ENCODE measurements at places on chromosomes 1 and 21.
A peak's percentile ranks its signal among the peaks of the same experiment; 100 is the strongest.

DNA sequence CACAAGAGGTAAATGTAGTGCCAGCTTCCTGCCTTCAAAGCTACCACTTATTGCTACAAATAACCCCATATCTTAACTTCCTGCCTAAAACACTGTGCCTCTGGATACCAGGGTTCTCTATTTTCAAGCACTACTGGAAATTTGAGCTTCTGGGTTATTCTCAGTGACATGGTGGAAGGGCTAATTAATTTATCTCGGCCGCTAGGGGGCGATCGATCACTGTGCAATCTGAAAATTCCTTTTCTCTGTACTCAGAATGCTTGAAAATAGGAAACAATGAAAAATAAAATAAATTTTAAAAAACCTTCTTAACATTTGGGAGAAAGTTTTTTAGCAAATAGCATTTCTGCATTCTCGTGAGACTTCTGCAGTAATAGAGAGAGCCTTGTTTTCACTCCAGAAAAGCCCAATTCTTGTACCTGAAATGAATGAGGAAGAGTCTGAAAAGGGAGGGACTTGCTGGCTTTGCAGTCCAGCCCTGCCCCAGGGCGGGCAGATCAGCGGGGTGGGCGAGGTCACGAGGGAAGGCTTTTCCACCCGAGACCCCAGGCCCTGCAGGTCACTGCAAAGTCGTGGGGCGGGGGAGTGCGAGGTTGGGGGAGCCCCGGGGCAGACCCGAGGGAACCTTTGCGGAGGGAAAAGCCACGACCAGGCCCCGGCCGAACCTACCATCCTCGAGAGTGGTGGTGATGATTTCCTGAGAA is 276.7 kb downstream of the PCP4 start:
- no peak overlapping the region for H3K4me3 ChIP-seq
- peak; percentile 6 for DNase-seq
- H3K36me3 ChIP-seq: no peaks in the 10 kb centered on the region
- H3K27ac ChIP-seq: no peak overlapping the region

- H3K36me3 ChIP-seq: no peaks in the 10 kb centered on the region
- no peak overlapping the region for H3K27ac ChIP-seq
- DNase-seq: no peak
- H3K4me3 ChIP-seq: no peak overlapping the region
Measured at GRCh38 chr1:218156595-218156994, 128.5 kb upstream of the RRP15 start.

DNA sequence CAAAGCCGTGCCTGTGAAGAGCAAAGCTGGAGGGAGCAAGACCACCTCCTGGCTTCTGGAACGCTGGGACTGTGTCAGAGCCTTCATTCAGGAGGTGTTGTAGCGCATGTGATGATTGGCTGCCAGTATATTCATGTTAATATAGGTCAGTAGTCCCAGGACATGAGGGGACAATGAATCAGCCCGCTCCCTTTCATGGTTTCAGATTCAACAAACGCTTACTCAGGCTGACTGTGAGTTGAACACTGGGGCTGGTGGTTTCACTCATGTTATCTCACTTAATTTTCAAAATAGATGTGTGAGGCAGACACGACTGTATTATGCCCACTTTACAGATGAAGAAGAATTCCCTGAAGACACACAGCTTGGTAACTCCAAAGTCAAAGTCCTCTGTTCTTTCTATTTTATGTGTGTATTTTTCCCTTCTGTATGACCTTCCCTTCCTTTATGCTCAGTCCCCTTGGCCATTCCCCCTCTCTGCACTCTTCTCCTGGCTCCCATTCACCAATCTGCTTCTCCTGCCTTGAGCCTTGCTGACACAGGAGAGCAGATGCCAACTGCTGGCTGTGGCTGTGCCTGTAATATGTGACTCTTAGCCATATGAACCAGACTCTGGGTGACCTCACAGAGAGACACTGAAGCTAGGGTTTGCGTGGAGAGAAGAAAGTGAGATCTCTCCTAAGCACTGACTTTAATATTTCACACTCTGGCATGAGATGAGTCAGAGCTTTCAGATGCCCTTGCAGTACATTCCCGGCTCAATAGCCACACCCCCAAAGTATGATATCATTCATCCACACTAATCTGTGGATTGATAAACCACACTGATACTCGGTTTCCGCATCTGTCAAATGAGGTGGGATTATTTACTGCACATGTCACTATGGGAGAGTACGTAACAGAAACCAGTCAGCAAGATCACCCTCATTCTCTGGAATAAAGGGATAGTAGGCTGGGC is 31.4 kb upstream of the KIRREL1 start:
- H3K4me1 ChIP-seq: no peaks in the 10 kb centered on the region
- no peak for DNase-seq
- H3K36me3 ChIP-seq: no peaks in the 10 kb centered on the region
- peaks cover 40% of the 10 kb centered on the region for H3K27me3 ChIP-seq

GRCh38 chr1:55981010-55981650 is 598.2 kb downstream of the PLPP3 start:
- no peak overlapping the region for H3K4me3 ChIP-seq
- H3K36me3 ChIP-seq: no peaks in the 10 kb centered on the region
- H3K27me3 ChIP-seq: 0 out of 2 replicates have a peak, but pooled peaks cover 5% of the 10 kb centered on the region
- no peaks in the 10 kb centered on the region for H3K4me1 ChIP-seq
- no peak overlapping the region for H3K27ac ChIP-seq

- peak overlapping the region; percentile 70 for H3K4me3 ChIP-seq
- no peak for DNase-seq
- H3K27me3 ChIP-seq: no peaks in the 10 kb centered on the region
- H3K4me1 ChIP-seq: peaks cover 21% of the 10 kb centered on the region
- H3K36me3 ChIP-seq: no peaks in the 10 kb centered on the region
Measured at GRCh38 chr1:184387476-184388318, 868 bp downstream of the C1orf21 start.

DNA sequence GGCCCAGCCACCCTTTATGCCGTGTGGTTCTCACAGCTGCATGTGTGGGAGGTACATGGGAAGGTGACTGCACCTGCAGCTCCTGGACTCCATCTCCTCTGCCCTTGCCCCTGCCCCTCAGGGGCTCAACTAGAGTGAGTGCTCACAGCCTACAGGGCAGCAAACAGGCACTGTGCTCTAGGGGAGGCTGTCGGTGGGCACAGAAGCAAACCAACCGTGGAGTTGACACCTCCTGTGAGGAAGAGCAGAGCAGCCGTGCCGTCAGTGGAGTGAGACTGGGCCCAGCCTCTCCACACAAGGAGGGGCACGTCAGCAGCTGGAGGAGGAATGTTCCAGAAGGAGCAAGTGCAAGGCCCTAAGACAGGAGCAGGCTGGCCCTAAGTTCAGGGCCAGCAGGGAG is 32.7 kb downstream of the BMP8A start:
- no peaks in the 10 kb centered on the region for H3K36me3 ChIP-seq
- H3K4me3 ChIP-seq: no peak overlapping the region
- H3K4me1 ChIP-seq: no peaks in the 10 kb centered on the region
- H3K27me3 ChIP-seq: no peaks in the 10 kb centered on the region

- no peak for DNase-seq
- peaks cover 35% of the 10 kb centered on the region for H3K27me3 ChIP-seq
- H3K4me3 ChIP-seq: no peak overlapping the region
- no peaks in the 10 kb centered on the region for H3K4me1 ChIP-seq
Measured at GRCh38 chr1:208165659-208166058, 78.5 kb downstream of the PLXNA2 start.

GRCh38 chr1:163047951-163048659 is 21.1 kb upstream of the RGS4 start:
- DNase-seq: no peak
- no peaks in the 10 kb centered on the region for H3K4me1 ChIP-seq
- no peaks in the 10 kb centered on the region for H3K36me3 ChIP-seq
- no peaks in the 10 kb centered on the region for H3K27me3 ChIP-seq
- no peak overlapping the region for H3K27ac ChIP-seq

- no peak overlapping the region for H3K27ac ChIP-seq
- no peaks in the 10 kb centered on the region for H3K27me3 ChIP-seq
- H3K4me3 ChIP-seq: no peak overlapping the region
- H3K36me3 ChIP-seq: no peaks in the 10 kb centered on the region
Measured at GRCh38 chr1:99441299-99442095, 177.2 kb downstream of the PLPPR4 start.

GRCh38 chr1:182350839-182351238 is 40.8 kb downstream of the GLUL start:
- H3K27ac ChIP-seq: no peak overlapping the region
- DNase-seq: no peak
- H3K36me3 ChIP-seq: no peaks in the 10 kb centered on the region
- H3K4me1 ChIP-seq: no peaks in the 10 kb centered on the region
- no peaks in the 10 kb centered on the region for H3K27me3 ChIP-seq
- H3K4me3 ChIP-seq: no peak overlapping the region

DNA sequence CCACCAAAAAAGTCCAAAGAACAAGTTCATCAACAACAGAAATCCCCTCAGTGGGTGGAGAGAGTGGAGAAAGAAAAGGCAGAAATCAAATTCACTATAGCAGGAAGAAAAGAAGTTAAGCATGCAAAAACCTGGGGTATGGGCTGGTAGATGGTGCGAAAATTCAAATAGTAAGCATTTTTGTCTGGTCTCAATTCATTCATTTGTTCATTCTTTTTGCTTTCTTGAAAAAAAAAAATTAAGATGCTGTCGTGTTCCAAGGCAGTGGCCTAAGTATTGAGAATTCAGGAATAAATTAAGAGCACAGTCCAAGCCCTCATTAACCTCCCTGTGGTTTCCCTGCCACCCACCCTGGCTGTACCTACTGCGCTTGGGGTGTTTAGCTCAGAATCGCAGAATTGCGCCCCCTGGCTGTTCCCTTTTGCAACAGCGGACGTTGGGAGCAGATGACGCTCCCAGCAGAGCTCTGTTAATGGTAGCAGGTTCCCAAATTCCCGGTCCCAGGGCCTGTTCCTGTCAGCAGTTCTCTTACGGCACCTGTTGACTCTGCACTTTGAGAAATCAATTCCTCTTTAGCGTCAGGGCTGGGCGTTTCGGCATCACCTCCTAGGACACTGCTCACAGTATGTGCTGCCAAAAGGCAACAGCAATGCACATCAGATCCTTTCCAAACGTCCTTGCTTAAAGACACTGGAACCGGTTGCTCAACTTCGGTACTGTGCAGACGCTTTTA is 34.0 kb upstream of the SSX2IP start:
- peak; percentile 51 for DNase-seq
- no peaks in the 10 kb centered on the region for H3K4me1 ChIP-seq
- H3K4me3 ChIP-seq: no peak overlapping the region
- H3K36me3 ChIP-seq: no peaks in the 10 kb centered on the region
- no peak overlapping the region for H3K27ac ChIP-seq

DNA sequence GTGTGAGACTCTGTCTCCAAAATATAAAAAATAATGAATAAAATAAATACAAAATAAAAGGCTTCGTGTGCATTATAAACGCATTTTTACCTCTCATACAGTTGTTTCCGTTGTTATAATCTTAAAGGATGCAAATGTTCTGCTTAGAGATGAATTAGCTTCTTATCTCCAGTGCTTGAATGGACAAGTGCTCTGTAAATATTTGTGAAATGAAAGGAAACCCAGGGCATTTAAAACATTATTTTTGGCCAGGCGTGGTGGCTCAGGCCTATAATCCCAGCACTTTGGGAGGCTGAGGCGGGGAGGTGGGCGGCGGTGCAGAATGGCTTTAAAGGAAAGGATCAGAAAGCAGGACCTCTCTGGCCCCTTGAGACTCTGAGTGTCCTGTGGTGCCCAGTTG is 94.5 kb downstream of the HUNK start:
- no peak for DNase-seq
- no peak overlapping the region for H3K4me3 ChIP-seq
- H3K4me1 ChIP-seq: no peaks in the 10 kb centered on the region
- H3K36me3 ChIP-seq: no peaks in the 10 kb centered on the region
- peaks cover 28% of the 10 kb centered on the region for H3K27me3 ChIP-seq

DNA sequence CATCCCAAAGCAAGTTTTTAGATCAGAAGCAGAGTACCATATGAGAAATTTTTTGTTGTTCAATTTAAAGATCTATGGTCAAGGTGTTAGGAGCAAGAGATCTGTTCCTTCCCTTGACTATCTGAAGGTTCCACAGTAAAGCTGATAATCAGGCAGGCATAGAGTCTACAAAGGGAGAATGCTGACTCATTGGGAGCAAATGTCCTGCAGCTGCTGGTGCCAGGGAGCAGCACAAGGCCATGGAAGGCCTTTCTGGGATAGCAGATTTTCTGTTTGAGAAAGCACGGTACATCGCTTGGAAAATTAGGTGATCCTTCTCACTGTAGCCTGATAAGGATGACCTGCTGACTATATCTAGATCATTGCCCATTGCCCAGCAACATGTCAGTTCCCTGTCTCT is 210.1 kb upstream of the C1orf87 start:
- H3K36me3 ChIP-seq: no peaks in the 10 kb centered on the region
- DNase-seq: no peak
- no peak overlapping the region for H3K4me3 ChIP-seq
- peaks cover 24% of the 10 kb centered on the region for H3K4me1 ChIP-seq
- H3K27ac ChIP-seq: no peak overlapping the region

DNA sequence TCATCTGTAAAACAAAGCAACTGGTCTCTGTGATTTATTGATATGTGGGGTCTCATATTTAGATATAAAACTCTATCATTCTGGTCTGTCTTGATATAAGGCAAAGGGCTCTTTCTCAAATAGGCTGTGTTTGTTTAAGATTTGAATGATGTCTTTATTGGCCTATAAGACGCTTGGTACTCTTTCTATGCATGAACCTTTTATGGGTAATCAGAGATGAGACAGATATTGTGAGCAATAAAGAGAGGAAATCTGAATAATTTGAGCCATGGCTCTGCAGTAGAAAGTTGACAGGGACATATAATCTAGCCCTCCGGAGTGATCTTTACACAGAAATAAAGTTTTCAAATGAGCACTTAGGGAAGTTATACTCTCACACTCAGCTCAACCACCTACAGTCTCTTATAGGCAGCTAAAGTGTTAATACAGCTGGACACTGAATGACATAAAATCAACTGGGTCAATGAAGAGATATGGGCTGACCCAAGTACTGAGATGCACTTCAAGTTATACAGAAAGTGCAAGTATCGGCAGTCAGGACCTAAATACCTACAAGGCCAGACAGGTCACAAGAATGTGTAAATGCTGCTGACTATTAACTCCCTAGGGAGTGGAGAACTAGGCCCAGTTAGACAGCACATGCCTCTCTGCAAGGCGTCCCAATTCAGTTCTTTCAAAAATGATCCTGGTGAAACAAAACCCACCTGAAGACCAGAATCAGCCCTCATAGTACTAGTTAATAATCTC is 111.0 kb downstream of the PTPN14 start:
- DNase-seq: no peak
- peak overlapping the region; percentile 66 for H3K27ac ChIP-seq
- peaks cover 50% of the 10 kb centered on the region for H3K4me1 ChIP-seq
- no peaks in the 10 kb centered on the region for H3K36me3 ChIP-seq
- no peaks in the 10 kb centered on the region for H3K27me3 ChIP-seq
- H3K4me3 ChIP-seq: no peak overlapping the region

DNA sequence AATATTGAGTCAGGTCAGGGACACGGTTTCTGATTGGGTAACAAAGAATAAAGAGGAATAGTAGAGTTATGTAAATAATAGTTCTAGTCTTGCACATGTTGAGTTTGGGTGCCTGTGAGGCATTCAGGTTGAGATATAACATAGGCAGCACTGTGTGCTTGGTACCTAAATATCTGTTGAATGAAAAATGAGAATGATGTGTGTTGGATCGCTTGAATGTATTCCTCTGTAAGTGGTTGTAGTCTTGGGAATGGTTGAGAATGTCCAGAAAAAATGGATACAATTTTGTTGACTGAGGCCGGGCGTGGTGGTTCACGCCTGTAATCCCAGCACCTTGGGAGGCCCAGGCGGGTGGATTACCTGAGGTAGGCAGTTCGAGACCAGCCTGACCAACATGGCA is 116.3 kb upstream of the HNRNPU start:
- DNase-seq: no peak
- H3K27ac ChIP-seq: no peak overlapping the region
- H3K27me3 ChIP-seq: no peaks in the 10 kb centered on the region
- no peak overlapping the region for H3K4me3 ChIP-seq
- H3K4me1 ChIP-seq: no peaks in the 10 kb centered on the region
